ENCODE measurements at places on chromosomes 12 and 14. TPM values are rescaled to one million over a fixed set of nuclear protein-coding genes. Genes with fewer than 3 reads are reported as not detected.

- DNase-seq: no peak
Observed at GRCh38 chr14:75188520-75189268, 12.3 kb upstream of the TMED10 start.

SIX6 gene
- total RNA-seq: not detected

ADGRD1 gene
- total RNA-seq: 2.6 TPM

DNA sequence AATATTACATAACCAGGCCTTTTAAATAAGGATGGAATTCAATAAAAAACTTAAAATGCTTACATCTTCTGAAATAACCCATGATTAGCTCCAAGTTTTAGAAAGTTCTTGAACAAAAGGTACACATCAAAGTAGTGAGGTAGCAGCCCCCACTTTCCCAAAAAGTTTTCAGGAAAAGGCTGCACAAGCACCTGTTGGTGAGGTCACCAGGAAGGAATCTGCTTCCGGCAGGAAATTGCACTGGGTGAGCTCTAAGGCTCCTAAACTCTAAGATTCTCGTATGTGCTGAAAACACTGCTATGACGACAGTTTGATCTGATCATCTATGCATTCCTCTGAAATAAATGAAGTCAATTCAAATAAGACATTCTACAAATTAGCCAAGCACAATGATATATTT is 34.3 kb upstream of the TTC7B start:
- DNase-seq: no peak

GRCh38 chr12:5571115-5571514 is 139.2 kb downstream of the NTF3 start:
- DNase-seq: no peak

GRCh38 chr12:5648692-5649359 is 216.9 kb downstream of the NTF3 start:
- no peak for DNase-seq

DNA sequence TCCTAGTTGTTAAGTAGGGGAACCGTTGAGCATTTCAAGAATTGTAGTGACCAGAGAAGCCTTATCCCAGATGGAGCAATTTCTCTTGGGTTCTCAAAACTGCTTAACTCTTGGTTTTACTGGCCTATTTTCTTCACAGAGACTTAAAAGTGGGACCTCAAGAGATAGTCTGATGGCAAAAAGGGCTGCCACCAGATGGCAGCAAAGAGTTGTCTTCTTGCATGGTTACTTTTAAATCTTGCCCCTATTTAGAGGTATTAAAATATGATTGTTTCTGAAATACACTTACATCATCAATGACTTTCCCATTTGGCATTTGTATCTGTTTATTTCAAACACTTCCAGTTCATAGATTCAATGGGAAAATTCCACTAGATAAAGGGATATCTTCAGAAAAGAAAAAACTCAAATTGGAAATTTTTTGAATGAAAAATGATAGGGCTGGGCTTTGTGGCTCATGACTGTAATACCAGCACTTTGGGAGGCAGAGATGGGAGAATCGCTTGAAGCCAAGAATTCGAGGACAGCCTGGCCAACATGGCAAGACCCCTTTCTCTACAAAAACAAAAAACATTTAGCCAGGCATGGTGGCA is 69.9 kb upstream of the CNTN1 start:
- DNase-seq: no peak

DNA sequence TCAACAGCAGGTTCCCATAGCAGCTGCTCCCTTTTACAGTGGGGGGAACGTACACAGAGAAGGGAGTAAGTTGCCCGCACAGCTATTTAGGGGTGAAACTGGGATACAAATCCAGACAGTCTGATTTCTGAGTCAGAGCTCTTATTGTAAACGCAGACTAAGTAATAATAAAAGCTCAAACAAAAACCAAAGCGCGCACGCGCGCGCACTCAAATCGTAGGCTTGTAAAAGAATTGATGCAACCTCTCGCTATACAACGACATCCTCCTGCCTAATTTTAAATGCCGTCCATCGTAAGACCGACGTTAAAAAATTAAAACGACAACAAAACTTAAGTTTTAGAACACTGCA is 747 bp upstream of the DACT1 start:
- no peak for DNase-seq

MAP1LC3B2 gene
- 1.0 TPM for total RNA-seq

KIF5A gene
- 4.4 TPM for total RNA-seq

Data from type B pancreatic cell (in vitro differentiated cells).